GM03348 (cell line): ENCODE measurements at places on chromosomes 3 and 15.

GRCh38 chr3:141000027-141000663, 51.0 kb upstream of the SPSB4 start:
- DNase-seq = peak; percentile 68

DNA sequence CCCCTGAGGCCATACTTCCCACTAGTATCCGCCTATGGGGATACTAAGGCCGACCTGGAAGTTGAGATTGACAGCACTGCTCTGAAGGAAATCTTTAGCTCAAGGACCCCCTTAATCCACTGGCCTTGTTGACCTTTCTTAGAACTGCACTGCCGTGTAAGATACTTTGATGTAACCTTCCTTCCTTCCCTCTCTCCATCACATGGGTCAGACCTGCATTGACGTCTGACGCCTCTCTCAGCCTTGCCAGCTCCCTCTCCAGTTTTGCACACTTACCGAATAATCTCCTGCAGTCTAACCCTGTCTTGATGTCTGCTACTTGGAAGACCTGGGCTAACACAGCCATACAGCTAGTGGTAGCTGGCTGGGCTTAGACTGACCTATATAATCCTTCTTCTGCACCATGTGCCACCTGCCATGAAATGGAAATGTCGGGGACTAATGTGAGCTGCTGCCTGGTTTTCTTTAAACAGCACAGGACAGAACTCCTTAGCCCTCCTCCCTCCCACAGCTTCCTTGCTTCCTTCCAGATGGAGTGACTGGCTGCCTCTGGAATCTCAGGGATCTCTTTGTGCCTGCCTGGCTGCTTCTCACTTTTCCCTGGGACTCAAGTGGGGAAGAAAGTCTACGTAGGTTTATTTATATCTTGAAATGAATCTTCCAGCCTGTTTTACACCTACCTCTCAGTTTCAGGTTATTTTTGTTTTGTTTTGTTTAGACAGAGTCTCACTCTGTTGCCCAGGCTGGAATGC, 39.2 kb upstream of the HERC1 start:
- peak; percentile 72 for DNase-seq

DNA sequence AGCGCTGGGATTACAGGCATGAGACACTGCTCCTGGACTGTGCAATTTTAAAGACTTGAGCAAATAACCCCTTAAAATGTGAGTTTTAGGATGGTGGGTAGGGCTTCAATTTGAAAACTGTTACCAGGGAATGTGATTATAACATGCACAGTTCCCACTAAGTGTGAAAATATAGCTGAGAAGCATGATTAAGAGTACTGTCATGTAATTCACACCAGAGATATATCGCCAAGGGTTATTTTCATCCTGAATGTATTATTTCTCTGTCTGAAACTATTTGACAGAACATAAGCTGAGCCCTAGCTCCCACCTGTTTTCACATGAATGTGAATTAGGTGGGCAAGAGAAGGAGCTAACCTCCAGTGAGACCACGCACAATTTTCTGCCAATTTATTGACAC, 457.2 kb downstream of the GABRG3 start:
- no peak for DNase-seq

GRCh38 chr3:129775870-129776269, 117.6 kb downstream of the TMCC1 start:
- no peak for DNase-seq

GRCh38 chr3:155391104-155391503, 97.6 kb upstream of the STRIT1 start:
- peak; percentile 64 for DNase-seq

- no peak for DNase-seq
Observed at GRCh38 chr3:158780766-158781165, 21.1 kb upstream of the MFSD1 start.

DNA sequence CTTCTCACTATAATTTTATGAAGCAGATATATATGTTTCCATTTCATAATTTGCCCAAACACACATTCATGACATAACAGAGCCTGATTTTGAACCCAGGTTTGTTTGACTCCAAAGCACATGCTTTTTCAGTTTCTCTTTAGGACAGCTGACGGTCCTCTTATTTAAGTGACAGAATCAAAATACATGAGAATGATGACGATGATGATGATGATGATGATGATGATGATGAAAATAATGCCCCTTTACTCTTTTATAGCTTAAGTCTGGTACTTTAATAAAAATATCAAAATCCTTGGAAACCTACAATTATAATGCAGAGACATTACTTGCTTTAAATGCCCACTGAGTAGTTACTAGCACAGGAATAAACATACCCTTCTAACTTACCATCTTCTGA, 15.3 kb downstream of the COPB2 start:
- no peak for DNase-seq

DNA sequence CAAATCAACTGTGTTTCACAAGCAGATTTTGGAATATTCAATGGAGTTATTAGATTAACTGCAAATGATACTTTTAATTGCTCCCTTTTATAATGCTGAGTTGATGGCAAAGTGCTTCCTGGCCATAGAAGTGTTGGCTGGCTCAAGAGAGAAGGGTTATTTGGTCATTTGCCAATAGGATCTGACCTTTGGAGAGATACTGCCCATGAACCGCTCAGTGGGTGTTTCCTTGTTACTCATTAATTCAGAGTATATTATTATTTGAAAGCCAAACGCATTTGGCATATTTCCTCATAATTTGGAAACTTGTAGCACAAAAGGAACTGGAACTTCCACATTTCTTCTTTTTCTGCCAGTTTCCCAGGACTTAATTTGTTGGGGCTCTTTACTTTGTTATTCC, 234.7 kb downstream of the CDIN1 start:
- DNase-seq = no peak

- peak; percentile 80 for DNase-seq
Observed at GRCh38 chr15:33126559-33127290, 67.8 kb downstream of the FMN1 start.

GRCh38 chr3:72336821-72337479, 511.3 kb downstream of the SHQ1 start:
- DNase-seq = peak; percentile 64

- DNase-seq = no peak
Observed at GRCh38 chr3:50220109-50220508, 15.0 kb downstream of the SLC38A3 start.

DNA sequence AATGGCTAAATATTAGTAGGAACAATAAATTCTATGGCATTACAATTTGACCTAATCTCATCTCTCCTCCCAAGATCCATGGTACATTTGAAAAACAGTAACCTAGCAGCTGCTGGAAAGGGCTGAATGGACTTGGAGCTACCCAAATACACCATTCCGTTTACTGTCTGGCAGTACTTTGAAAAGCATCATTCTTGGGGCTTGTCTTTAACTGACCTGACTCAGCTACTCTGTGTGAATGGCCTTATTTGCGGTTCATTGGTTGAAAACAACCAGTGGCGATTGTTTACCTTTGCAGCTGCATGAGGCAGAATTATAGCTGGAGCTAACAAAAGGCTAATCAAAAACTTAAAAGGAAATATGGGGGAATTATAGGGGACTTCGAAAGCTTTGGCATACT, 311.2 kb upstream of the MCTP2 start:
- no peak for DNase-seq

DNA sequence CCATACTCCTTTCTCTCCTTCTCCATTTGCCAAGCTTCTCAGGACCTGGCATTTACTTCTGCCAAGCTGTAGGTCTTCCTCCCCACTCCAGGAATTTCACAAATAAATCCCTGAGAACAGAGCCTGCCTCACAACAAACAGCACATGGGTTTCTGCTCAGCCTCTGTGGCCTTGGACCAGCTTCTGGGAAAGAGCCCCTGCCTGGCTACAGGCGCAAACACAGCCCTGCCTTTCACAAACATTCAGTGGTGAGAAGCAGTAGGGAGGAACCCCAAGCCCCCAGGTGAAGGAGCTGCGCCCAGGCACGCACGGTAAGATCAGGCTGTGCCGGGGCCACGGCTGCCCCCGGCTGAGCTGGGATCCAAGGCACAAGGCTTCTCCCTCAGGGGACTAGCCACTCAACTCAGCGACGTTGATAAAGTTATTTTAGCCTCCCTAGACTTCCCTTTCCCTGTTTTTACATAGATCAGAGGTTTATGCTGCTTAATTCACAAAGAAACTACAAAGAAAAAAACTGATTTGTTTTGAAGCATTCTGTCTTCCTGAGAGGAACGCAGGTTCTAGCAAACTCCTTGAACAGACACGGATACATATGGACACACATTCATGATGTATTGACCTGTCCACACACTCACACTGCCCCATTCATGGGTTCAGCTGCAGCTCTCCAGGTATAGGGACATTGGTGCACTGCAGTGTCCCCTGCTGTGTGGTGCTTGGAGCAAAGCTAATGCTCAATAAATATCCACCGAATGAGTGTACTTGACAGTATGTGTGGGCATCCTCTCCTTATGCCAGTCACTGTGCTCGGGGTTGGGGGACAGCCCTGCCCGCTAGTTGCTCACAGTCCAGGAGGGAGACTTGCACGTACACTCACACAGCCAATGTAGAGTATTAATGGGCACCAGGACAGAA, 25.4 kb downstream of the HES1 start:
- DNase-seq = no peak

GRCh38 chr3:58324391-58325390, 8.0 kb upstream of the PXK start:
- DNase-seq = no peak

- no peak for DNase-seq
Observed at GRCh38 chr3:7371693-7372572, 511.0 kb downstream of the GRM7 start.

DNA sequence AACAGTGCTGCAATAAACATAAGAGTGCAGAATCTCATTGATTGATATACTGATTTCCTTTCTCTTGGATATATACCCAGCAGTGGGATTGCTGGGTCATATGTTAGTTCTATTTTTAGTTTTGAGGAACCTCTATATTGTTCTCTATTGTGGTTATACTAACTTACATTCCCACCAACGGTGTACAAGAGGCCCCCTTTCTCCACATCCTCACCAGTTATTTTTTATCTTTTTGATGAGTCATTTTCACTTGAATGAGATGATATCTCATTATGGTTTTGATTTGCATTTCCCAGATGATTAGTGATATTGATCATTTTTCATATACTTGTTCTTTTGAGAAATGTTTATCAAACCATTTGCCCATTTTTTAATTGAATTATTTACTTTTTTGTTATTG, 12.4 kb upstream of the IREB2 start:
- DNase-seq = no peak

DNA sequence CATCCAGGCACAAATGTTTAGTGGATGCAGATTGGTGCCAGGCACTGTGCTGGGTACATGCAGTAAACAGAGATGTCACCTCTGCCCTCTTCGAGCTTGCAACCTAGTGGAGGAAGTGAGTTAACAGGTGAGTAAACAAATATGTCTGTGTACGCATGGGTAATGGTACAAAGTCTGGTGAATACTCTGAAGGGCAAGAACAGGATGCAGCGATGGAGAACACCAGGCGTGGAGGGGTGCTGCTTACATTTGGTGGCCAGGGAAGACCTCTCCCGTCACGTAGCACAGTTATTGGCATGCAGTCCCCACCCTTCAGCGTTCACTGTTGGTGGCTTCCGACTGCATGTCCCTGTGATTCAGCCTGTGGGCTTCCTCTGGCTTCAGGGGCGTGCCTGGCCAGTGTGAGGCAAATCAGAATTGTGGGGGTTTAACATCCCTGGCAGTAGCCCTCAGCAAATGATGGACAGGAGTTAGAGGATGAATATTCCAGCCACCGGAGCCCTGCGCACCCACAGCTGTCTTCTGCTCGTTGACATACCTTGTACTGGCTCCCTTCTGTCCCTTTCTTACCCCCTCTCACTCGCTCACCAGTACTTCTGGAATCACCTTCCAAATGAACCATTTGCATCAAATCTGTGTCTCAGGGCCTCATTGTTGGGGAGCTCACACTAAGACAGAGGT, 9.1 kb upstream of the HDAC11 start:
- no peak for DNase-seq

DNA sequence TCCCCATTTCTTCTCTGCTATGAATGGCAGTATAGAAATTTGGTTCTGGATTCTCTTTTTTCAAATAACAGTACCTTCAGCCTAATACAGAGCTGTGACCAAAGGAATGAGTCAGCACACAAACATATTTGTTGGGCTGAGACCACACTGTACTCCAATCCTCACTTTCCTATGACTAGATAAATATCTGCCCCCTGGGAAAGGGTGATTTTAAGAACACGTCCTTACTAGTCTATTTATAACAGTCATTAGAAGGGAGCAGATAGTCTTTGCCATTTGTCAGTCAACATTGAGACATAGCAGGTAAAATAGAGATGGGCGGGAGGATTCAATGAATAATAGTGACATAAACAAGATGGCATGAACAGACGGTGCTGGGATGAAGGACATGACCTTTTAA, 461.3 kb downstream of the MCTP2 start:
- DNase-seq = no peak

- DNase-seq = peak; percentile 77
Observed at GRCh38 chr15:69893863-69894262, 203.9 kb downstream of the TLE3 start.

- peak; percentile 65 for DNase-seq
Observed at GRCh38 chr3:38084334-38085310, 45.6 kb downstream of the DLEC1 start.

DNA sequence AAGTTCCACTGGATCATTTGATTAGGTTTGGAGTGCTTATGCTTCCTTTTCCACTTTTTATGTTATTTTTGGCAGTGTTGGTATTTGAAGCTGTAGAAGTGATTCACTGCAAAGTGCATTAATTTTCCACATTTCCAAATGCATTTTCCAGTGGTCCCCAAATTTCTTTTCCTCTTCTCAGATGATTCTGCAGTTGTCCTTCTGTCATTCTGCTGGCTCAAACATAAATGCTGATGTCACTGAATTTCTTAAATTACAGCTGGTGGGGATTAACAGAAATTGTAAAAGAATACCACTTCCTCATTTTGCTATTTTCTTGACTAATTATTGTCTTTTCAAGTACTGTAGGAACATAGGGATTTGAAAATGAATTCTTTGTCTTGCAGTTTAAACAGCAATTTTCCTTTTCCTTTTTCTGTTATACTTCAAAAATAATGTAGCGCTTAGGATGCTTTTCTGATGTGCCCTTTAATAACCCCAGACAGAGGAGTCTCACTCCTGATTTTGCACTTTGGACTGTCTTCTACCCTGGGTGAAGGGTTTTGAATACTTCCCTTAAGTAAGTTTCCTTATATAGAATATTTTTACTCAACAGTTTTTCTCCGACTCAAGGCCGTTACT, 25.0 kb downstream of the MITF start:
- no peak for DNase-seq
